ENCODE measurements at places on chromosomes 5 and 9.

- no peak for DNase-seq
Observed at GRCh38 chr5:143635146-143635752, 176.7 kb upstream of the HMHB1 start.

DNA sequence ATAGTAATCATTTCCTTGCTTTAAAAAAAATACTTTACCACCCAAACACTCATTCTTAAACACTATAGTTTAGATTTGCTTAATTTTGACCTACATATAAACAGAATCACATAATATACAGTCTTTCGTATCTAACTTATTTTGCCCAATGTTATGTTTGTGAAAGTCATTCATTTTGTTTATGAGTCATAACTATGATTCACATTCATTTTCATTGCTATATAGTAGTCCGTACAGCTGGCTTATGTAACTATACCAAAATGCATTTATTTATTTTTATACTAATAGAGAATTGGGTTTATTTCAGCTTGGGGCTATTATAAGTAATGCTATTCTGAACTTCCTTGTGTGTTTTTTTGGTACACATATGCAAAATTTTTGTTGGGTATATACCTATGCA, 33.9 kb upstream of the FOXI1 start:
- no peak for DNase-seq

- peak; percentile 1 for DNase-seq
Observed at GRCh38 chr9:90508940-90509339, 133.7 kb downstream of the DIRAS2 start.

GRCh38 chr5:153883854-153884611, 154.7 kb downstream of the FAM114A2 start:
- DNase-seq, result peak; percentile 90

- no peak for DNase-seq
Observed at GRCh38 chr5:68465133-68465532, 249.6 kb downstream of the PIK3R1 start.

DNA sequence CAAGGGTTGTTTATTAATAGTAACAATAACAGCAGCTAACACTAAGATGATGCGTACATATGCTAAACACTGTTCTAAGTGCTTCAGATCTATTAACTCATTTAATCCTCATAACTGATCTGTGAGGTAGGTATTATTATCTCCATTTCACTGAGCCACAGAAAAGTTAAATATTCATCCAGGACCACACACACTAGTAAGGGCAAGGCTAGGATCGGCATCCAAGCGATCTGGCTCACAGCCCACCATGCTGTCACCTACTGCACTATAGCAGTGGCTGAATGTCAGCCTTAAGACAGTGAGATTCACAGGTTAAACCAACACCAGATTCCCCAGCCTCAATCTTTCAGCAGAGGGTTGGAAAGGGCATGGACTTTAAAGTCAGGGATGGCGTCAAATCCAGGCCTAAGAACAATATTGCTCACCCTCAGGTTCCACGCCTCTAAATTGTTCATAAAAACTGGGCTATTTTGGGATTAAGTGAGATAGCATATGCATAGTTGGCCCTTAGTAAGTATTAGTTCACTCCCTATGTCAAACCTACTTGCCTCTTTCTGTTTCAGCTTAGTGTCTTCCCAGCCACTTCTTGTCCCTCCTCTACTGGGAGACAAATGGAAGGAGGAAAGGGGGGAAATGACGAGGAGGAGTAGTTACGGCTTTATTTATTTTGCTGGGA, 150.8 kb downstream of the MAPKAP1 start:
- no peak for DNase-seq

DNA sequence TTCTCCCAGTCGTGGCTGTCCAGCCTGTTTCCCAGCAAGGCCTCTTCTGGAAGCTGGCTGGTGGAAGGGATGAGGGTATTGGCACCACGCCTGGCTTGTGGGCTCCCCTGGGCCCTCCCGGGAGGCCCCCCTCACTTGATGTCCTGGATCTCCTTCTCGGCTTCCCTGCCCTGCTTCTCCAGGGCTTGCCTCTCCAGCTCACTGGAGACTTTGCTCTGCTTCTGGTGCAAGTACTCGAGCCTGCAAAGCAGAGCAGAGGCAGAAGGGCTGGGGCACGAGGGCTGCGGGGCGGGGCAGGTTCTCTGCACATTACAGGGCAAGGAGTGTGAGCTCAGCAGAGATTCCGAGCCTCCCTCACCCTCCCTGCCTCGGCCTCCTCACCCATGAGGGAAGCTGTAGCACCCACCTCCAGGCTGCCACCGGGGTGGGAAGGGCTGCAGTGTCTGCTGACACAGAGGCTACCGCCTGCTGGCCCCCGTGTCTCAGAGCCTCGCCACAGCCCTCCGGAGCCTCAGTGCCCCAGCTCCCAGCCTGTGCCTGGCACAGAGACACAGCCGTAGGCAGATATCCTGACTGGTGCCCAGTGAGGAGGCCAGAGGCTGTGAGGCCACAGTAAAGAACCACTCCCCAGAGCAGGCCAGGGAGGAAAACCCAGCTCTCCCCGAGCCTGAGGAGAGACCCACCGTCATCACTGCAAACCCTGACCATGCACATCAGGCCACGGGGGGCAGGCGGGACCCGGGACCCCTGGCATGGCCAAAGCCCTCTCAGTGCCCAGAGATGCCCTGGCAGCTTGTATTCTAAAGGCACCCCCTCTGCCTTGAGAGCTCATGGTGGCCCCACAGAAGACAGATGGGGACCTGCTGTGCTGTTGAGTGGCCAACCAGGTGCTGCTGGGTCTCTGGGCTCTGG, 7.2 kb downstream of the SNAPC4 start:
- no peak for DNase-seq

- DNase-seq, result no peak
Observed at GRCh38 chr5:66616520-66617225, 20.5 kb downstream of the MAST4 start.

DNA sequence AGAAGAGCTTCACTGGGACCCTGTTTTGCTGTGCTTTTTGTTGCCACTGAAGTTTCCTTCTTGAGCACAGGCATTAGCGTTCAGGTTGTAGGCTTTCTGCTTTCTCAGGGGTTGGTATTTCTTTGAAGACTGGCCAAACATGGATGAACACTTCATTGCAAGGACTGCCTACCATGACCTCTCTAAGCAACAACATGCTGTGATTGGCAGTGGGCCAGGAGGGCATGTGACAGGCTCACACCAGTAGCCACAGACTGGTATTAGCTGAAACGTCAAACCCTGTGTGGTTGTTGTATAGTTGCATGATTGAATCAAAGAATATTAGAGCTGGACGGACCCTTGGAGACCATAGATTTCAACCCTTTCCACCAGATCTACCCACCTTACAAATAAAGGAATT, 20.0 kb upstream of the MLANA start:
- DNase-seq, result no peak

DNA sequence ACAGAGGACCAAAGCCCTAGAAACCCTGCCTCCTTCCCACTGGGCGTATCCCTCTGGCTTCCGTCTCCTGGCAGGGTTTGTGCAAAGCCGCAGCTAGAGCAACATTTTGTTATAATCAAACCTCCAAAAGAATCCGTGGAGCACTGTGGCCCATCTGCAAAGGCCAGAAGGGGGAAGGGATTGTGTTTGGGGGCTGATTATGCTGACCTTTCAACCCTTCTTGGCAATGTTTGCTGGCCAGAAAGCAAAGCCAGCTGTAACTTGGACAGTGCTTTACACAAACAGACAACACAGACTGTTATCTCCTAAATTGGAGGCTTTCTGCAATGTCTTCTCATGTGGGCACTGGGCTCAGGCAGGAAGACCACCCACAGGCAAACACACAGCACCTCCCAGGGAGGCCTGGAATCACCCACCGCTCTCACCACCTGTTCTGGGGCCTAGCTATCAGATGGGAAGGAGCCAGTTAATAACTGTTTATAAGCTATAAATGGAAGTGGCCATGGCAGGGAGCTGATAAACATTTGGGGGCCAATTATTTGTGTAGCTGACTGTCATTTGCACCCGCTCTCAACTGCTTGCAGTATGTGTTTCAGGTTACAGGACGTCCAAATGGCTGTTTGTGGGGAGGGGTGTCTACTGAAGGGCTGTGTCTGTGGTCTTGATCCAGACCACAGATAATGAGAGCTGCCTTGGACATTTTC, 121.6 kb upstream of the ERCC6L2 start:
- no peak for DNase-seq

DNA sequence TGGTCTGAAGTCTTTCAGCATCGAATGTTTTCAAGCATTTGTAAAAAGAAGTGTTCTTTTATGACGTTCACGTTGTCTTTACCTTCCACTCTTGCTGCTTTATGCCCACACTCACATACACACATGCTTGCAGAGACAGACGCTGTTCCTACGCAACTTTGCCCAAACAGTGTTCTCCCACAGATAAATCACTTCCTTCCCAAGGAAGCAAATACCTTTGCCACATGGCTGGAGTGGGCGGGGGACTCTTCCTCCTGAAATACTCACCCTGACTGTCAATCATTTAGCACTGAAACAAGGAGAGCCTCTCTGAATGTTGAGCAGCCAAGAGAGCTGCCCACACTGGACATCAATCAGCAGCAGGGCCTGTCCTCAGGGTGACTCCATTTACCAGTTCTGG, 22.4 kb upstream of the ASTN2 start:
- DNase-seq, result no peak

DNA sequence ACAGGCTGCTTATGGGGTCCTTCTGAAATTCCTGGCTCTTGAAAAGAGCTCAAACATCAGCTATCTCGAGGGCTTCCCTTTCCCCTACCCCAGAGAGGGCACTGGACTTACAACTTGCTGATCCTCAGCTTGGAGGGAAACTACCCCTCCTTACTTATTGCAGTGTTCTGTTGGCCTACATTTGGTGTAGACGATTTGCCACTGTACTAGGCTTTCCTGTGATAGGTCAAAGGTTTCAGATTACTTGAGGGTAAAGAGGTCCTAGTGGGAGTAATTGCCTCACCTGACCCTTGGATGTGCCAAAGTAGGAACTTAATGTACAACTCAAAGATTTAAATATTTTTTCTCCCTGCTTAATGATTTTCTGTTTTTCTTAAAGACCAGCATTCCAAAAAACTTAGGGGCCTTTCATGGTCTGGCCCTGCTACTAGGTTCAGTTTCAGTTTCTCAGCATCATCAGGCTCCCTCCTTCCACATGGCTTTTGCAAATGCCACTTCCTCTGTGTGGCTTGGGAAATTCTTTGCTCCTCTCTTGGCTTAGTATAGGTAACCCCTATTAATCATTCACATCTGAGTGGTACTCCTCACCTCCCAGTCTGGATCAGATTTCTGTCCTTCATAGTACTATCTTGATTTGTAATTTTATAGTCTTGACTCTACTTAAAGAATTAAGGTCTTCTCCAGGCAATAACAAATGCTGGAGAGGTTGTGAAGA, 32.4 kb downstream of the CYSTM1 start:
- DNase-seq, result no peak
